ENCODE measurements at places on chromosomes 16 and 17.

DNA sequence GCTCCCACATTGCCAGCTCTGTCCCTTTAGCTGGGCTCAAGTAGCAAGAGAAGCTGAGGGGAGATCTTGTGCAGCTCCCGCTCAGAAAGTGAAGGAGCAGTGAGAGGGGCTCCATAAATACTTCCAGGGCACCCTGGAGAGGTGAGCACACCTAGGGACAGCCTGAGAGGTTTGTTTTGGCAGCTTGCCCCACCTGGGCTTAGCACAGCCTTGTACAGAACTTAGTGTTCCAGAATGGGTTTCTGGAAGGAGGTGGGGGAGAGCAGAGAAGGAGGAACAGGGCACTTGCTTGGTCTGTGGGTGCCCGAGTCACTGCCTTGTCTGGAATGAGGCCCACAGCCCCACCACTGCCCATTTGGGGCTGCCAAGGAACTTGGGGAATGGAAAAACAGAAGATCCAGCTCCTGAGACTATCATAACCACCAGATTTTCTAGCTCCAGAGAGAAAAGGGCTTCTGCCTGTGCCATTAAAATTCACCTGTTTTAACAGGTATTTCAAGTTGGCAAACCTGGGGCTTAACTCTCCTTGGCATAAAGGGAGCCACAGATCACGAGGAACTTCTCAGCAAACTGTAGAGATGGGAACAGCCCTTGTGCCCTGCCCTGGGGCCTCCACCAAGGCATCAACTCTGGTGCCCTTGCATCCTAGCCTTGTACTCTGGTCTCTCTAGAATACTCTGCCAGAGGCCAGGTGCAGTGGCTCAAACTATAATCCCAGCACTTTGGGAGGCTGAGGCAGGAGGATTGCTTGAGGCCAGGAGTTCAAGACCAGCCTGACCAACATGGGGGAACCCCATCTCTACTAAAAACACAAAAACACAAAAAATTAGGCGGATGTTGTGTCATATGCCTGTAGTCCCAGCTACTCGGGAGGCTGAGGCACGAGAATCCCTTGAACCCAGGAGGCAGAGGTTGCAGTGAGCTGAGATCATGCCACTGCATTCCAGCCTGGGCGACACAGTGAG is 1.9 kb downstream of the PRR15L start:
- DNase-seq = no peak

- no peak for DNase-seq
Measured at GRCh38 chr16:71172481-71173207, 57.9 kb downstream of the HYDIN start.

DNA sequence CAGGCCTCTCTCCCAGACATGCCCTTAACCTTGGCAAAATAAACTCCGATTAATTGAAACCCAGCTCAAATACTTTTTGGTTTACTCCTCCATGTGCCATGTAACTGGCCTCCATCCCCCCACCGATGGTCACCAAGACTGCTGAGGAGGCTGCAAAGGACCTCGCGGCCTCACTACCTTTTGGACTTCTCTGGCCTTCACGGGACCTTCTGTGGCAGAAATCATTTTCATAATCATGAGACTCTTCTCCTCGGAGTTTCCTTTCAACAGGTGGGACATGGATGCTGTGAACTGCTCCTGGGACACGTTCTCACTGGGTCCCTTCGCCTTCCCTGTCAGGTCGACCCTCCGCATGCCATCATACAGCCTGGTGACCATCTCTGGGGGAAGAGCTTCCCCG is 9.0 kb downstream of the MEAK7 start:
- no peak for DNase-seq

DNA sequence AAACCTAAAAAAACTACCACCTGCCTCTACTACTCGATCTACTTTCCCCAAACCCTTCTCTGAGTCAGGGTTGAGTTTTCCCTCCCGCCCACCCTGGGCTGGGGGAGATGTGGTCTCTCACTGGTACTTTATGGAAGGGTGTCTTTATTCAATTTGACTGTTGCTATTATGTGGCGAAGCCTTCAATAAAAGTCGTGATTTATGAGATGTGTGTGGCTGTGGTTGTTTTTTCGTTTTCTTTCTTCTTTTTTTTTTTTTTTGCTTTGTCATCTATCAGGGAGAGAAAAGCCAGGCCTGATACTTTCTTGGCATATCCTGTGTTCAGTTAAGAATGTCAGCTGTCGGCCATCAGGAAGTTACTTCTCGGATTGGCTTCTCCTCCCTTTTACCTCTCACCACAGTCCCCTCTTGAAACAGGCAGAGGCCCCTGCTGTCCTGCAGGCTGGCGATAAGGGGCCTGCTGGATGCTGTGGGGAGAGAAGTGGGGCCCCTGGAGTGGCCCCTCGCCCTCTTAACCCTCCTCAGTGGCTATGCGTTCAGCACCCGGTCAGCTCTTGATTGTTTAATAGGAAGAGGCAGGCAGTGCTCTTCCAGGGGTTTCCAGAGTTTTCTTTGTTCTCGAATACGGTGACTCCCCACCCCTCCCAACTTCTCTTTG is 123.0 kb downstream of the MSI2 start:
- peak; percentile 47 for DNase-seq

GRCh38 chr17:63430223-63430622 is 15.9 kb downstream of the CYB561 start:
- DNase-seq = no peak

DNA sequence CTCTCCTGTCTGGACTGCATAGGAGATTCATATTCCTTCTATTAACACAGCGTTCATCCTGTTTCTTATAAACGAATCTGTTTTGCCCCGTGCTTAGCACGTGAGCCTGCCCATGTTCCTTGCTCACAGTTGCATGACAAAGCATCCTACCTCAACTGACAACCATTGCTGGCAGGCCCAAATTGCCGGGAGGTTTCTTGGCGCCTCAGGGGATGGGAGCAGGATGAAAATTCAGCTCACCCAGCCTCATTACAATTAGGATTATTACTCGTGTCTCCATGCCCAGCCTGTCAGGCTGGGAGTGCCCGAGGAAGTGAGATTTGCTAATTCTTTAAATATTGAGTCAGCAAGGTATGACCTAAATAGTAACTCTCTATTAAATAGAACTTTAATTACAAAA is 36.7 kb upstream of the HELZ start:
- no peak for DNase-seq

- DNase-seq = no peak
Measured at GRCh38 chr16:4902038-4902437, 34.9 kb downstream of the PPL start.

DNA sequence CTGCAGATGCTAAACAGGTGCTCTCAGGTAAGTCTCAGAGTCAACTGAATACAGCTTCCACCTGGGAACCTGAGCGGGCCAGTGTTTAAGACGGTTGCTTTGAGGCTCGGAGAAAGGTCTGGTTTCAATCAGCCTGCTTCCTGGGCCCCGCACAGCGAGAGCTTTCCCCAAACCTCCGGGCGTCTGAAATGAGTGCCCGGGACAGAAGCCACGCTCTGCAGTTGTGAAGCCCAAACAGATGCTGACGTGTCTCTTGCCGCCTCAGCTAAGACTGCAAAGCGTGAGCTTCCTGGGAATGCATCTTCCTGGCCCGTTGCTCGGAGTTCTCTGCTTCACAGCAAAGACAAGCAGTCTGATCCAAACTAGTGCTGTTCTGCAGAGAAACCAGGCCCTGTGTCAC is 36.7 kb downstream of the PLXDC1 start:
- DNase-seq = peak; percentile 55

DNA sequence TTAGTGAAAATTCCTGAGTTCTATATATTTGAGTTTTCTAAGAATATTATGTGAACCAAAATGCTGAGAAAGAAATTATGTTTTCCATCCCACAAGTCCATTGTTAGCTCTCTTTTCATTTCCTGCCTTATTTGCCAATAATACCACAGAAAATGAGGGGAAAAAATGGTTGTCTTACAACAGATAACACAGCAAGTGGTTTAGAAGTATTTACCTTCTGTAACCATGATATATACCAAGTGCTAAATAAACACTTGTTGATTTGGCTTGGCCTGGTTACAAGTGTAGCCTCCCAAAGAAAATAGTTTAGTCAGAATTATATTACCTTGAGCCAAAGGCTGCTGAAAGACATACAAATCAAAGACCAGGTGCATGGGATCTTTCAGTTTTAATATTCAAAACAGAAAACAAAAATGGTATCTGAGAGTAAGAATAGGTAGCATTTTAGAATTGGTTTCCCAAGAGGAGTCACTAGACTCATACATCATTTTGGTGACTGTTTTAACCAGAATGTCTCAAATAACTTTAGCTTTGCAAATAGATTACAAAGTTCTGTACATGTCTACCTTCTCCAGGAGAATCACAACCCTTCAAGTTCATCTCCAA is 439.8 kb upstream of the DYNLRB2 start:
- DNase-seq = no peak

- peak; percentile 41 for DNase-seq
Measured at GRCh38 chr17:66397486-66397885, 95.1 kb downstream of the PRKCA start.

DNA sequence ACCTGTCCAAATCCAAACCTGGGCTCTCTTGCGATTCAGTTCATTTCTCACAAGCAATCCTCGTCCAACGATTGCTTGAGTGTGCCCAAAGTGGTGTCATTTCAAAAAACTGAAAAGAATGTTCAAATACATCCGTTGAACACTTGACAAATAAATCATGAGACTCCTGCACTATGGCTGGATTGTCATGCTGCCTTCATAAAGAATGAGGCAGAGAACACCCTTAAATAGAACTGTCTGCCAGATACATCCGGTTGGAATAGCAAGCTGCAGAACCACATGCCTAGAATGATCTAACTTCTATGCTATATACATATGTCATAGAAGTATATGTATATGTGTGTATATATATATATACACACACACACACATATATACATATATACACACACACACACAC is 55.4 kb upstream of the HAPSTR1 start:
- DNase-seq = peak; percentile 69

GRCh38 chr16:12089492-12090150 is 113.1 kb downstream of the SNX29 start:
- DNase-seq = peak; percentile 61

- DNase-seq = no peak
Measured at GRCh38 chr16:60151987-60152386, 1417.9 kb upstream of the GOT2 start.

DNA sequence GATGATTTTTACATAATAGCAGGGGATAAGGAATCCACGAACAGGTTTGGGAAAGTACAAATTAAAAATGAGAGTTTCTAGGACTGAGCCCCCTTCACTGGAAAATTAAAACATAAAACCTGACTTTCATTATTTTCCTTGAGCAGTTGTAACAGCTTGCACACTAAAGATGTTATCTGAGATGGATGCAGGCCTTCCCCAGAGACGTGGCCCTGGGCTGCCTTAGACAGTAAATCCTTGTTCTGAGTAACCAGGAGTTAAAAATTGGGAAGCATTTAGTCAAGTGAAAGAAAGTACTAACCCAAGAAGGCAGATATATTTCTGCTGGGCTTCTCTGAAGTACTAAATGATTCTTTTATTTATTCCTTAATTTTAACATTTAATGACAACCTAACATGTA is 432.2 kb upstream of the KIF2B start:
- DNase-seq = no peak

DNA sequence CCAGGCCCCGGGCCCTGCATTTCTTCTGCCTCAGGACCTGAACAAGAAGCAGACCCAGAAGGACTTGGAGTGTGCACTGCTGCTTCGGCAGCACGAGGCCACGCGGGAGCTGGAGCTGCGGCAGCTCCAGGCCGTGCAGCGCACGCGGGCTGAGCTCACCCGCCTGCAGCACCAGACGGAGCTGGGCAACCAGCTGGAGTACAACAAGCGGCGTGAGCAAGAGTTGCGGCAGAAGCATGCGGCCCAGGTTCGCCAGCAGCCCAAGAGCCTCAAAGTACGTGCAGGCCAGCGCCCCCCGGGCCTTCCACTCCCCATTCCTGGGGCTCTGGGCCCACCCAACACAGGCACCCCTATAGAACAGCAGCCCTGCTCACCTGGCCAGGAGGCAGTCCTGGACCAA is 9.2 kb downstream of the HIRIP3 start:
- no peak for DNase-seq

DNA sequence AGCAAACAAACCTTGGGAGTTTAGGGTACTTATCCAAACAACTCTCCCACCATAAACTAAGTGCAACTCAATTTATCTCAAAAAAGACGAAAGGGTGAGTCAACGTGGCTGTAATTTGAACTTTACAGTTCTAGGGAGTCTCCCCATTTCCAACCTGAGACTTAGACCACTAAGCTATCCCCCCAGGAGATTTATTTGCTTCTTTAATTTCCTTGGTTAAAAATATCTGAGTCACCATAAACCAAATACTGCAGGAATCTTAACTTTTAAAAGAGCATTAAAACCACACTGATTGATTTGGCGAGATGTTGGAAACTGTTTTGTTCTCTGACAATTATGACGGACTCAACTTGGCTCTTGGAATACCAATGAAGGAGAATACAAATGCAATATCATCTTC is 299.3 kb upstream of the SOX9 start:
- DNase-seq = peak; percentile 84

- DNase-seq = no peak
Measured at GRCh38 chr17:34487626-34488025, 91.8 kb upstream of the TMEM132E start.

DNA sequence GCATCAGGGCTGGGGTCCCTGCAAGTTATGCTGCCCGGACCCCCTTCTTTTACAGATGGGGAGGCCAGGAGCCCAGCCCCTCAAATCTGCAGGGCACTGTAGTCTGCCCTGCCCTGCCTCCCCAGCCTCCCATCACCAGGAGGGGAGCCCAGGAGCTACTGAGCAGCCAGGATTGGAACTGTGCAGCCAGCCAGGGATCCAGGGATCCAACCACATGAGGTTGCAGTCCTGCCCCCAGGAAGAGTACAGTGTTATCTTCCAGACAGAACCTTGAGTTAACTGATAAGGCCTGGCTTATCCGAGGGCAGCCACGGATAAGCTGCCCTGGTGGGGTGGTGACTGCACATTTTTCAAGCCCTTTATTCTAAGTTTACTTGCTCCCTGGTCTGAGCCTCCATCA is 11.4 kb upstream of the NDRG4 start:
- no peak for DNase-seq

- no peak for DNase-seq
Measured at GRCh38 chr16:70394853-70395252, 44.0 kb downstream of the ST3GAL2 start.

DNA sequence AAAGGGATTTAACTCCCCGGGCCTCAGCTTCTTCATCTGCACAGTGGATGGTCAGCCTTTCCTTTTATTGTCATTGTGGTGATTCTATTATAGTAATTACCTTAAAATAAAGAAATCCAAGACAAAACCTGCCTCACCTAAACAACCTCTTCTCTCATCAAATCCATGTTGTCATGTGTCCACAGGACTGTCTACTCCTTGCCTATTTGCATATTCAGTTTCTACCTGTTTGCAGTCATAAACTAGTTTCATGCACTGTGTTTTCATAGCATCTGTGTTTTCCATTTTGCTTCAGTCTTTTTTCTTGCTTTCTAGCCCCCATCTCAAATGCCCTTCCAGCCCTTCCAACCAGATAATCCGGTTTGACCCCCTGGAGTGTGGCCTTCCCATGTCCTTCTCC is 44.3 kb upstream of the CPNE2 start:
- DNase-seq = no peak
